Stimulated activated CD4-positive, alpha-beta T cell treated with anti-CD3 and anti-CD28 coated beads, TNF-alpha, amount 100 ng/mL, for 4 hours (primary cell): ENCODE measurements at places on chromosomes 7 and 10.

- no peak for DNase-seq
Measured at GRCh38 chr10:88467835-88468485, 115.2 kb downstream of the RNLS start.

- DNase-seq: no peak
Measured at GRCh38 chr10:24341371-24341770, 132.4 kb downstream of the KIAA1217 start.

GRCh38 chr10:109933984-109934565 is 10.8 kb upstream of the XPNPEP1 start:
- DNase-seq: no peak

GRCh38 chr10:26454891-26455290 is 16.8 kb downstream of the APBB1IP start:
- no peak for DNase-seq

DNA sequence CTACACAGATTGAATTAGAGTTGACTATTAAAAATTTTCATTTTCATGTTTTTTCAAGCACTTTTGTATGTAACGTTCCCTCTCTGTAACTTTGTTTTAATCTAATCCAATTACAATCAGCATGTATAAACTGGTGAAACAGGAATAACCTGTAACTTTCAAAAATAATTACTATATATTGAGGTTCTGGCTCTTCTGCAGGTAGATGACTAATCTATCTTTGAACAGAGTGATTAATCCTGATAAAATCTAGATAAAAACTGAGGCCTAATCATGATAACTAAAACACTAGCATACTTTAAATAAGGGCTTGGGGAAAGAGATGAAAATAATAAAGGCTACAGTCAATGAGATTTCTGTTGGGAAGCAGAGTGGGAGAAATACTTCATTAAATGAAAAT is 101.6 kb upstream of the KCND2 start:
- no peak for DNase-seq

DNA sequence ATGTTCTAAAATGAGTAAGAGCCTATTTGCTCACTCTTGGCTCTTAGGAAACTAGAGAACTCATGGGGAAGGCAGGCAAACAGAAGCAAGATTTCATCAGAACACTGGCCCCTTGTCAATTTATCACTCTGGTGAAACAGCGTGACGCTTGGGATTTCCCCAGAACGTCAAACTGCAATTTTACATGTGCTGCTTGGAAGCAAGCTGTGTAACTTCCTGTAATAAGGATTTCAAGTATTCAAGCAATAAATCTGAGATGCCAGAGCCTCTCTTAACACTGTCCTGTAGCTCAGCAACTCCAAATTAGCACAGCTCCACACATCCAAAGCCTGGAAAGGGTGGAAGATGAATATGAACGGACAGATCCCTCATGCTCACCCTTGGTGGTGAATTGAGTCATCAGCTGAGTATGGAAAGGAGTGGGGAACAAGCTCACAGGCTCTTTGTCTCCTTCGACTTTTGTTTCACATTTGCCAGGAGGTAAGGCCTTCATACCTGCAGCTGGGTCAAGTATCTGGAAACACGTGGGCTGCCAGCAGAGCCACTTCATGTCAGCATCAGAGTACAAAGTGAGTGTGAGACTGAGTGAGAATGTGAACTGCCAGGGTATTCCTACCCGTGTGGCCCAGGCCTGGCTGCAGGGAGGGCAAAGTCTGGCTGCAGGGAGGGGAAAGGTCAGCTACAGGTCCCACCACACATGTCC is 140.4 kb upstream of the NAMPT start:
- DNase-seq: peak; percentile 36

GRCh38 chr10:58754469-58755339 is 242.0 kb downstream of the BICC1 start:
- no peak for DNase-seq

DNA sequence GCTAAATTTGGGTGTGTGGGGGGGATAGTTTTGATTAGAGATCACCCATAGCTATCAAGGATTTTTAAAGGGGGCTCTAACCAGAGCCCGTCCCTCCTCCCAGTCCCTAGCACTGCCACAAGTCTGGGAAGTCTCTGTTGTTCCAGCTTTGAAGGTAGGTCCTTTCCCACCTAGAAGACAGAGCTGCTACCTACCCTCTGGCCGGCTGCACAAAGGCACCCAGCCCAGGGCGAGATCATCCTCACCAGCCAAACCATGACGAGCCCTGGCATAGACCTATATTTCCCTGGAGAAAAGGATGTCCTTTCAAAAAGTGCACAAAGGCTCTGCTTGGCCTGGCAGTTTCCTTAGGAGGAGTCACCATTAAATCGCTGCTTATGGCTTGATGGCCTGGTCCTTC is 147.8 kb downstream of the CYP26A1 start:
- DNase-seq: no peak

GRCh38 chr10:54133203-54133602 is 667.8 kb downstream of the PCDH15 start:
- no peak for DNase-seq

GRCh38 chr10:75450644-75451640 is 19.5 kb downstream of the LRMDA start:
- no peak for DNase-seq

DNA sequence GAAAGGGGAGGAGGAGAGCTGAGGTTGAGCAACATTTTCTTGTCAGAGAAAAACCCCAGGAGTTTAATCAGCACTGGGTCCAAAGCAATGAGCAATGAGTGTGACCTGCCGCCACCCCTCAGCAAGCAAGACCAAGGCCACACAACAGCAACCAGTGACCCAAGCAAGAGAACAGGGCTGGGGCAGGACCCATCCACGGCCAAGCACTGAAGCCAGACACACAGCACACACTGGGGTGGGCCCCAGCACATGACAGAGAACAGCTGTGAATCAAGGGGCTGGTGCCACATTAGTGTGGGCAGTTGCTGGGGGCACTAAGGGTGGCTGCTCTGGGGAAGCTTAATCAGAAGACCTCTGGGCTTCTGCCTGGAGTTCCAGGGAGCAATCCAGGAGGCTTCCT is 16.2 kb downstream of the TMEM72 start:
- DNase-seq: no peak

DNA sequence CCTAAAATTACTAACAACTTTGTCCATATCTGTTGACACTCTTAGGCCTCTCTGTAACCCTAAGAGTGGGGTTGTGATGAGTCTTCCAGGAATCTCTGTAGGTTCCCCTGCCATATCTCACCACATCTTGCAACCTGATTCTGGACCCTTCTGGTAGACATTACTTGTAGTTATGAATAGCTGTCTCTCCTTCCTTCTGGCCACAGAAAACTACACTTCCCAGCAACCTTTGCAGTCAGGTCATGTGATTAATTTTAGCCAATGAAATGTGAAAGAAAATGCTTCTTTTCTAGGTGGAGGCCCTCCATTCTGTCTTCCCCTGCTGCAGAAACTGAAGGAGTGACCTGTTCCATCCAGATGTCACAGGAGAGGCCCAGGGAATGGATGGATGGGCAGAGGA is 147.6 kb upstream of the AOAH start:
- no peak for DNase-seq

GRCh38 chr10:102280397-102281101 is 35.2 kb downstream of the GBF1 start:
- no peak for DNase-seq

DNA sequence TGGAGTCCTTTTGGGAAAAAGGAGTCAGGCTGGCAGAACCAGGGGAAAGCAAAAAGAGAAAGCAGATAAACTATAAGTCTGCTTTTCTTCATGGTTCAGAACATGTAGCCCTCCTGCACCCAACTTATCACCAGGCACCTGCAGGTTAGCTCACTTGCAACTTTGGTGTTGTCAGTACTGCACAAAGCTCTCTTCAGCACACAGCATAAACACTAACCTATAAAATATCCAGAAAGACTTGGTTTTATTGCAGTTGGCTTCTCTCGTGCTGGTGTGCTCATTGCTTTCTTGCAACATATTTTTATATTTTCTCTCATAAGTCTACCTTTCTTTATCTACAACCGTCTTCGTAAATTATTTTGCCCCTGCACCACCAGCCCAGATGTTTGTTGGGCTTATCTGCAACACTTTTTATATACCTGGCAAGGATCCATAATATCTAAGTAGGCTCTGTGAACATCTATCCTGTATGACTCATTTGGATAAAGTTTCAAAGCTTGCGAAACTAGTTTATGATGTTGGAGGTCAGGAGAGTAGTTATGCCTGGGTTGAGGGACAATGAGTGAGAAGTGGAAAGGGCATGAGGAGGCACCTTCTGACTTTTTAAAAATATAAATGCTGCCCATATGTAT is 164.6 kb downstream of the ANKRD30A start:
- no peak for DNase-seq

DNA sequence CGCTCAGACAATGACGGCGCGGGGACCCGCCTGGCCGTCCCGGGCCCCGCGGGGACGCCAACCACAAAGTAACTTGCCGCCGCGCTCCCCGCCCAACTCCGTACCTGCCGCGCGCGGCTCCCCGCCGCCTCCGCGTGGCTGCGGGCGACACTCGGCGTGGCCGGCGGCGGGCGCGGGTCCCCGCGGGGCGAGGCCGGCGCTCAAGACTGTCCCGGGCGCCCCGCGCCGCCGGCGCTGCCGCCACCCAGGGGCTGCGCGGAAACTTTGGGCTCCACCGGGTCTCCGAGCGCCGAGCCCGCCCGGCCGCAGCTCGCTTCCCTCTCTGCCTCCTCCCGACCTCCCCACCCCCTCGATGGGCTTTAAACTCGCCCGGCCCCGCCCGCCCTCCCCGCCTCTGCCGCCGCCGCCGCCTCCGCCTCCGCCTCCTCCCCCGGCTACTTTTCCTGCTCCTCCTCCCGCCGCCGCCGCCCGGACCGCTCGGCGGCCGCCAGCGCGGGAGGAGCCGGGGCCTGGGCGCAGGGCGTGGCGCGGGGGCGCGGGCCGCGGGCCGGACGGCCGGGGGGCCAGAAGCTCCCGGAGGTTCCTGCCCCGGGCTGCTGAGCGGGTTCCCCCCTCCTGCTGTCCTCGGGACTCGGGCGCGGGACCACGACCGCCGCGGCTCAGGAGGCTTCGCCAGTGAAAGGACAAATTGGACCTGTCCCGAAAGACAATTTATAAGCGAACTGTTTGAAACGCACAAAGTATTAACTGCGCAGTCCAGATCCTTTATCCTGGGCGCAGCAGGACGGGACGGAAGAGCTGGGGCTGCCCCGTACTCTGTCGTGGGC is 10.6 kb upstream of the GRB10 start:
- no peak for DNase-seq

DNA sequence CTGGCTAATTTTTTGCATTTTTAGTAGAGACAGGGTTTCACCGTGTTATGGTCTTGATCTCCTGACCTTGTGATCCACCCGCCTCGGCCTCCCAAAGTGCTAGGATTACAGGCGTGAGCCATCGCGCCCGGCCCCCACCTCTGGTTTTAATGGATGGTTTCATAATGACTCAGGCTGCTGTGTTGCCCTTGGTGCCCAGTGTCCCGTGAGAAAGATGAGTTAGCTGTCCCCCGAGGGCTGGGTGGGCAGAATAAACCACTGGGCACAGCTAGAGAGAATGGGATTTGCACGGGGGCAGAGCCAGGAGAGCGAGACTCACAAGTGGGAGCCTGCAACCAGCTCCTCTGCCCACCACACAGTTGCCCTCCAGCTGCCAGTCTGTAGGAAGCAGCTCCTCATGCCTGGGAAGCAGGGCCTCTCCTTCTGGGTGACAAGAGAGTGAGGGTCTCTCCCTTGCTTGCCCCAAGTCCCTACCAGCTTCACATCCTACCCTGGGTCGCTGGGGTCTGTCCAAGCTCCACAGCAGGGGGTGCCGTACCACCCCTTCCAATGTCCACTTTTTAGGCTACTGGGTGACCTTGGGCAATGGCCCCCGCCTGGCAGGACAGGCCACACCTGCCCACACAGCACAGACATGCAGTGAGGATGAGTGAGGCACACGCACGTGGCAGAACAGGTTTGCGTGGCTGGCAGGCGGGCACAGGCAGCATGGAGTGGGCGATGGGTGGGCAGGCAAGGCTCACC is 16.1 kb upstream of the NDST2 start:
- DNase-seq: no peak

DNA sequence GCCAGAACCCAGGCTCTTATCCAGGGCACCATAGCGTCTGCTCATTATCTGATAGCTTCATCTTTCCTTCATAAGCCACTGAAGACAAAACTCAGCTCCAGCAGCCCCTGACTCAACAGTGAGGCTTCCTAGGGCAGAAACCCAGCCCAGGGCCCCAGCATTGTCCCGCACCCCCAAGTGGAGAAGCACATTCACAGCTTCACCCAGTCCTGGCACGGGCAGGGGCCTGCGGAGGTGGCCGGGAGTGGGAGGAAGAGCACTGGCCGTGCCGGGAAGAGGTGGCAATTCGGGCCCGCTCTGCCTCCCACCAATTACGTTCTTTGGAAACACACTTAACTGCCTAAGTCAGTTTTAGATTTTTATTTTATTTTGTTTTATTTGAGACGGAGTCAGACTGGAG is 10.3 kb upstream of the CALML5 start:
- no peak for DNase-seq
